ENCODE measurements at places on chromosomes 1 and 21. TPM values are rescaled to one million over a fixed set of nuclear protein-coding genes. Genes with fewer than 3 reads are reported as not detected.

The TSPEAR gene
- total RNA-seq, result not detected

The FTCD gene
- not detected for total RNA-seq

The LYPD8 gene
- total RNA-seq, result not detected

The PNRC2 gene
- 121 TPM for total RNA-seq

The SPATA21 gene
- total RNA-seq, result not detected

The GPR37L1 gene
- total RNA-seq, result under 0.01 TPM

The LAMTOR2 gene
- total RNA-seq, result 35.1 TPM

The PACC1 gene
- 5.2 TPM for total RNA-seq

The KRTAP12-2 gene
- not detected for total RNA-seq

The TIE1 gene
- 1.6 TPM for total RNA-seq

The LIPI gene
- total RNA-seq, result not detected

The FALEC gene
- total RNA-seq, result not detected

The OR2L5 gene
- not detected for total RNA-seq

The KRTAP19-1 gene
- not detected for total RNA-seq

The ATP6V1G3 gene
- not detected for total RNA-seq

The RGS13 gene
- total RNA-seq, result not detected

The GLMP gene
- total RNA-seq, result 79.1 TPM

The HP1BP3 gene
- 298 TPM for total RNA-seq

The ZNF648 gene
- 0.22 TPM for total RNA-seq

The RAP1GAP gene
- total RNA-seq, result 0.65 TPM

The PDPN gene
- total RNA-seq, result 120 TPM

The ZNF593OS gene
- total RNA-seq, result not detected

The CYYR1 gene
- under 0.01 TPM for total RNA-seq

The NPR1 gene
- 0.13 TPM for total RNA-seq

The FMO3 gene
- total RNA-seq, result 0.86 TPM

The TLR5 gene
- total RNA-seq, result 1.2 TPM

The OR2T35 gene
- total RNA-seq, result not detected

The OR10R2 gene
- total RNA-seq, result not detected

The UTS2 gene
- total RNA-seq, result not detected

The PHLDA3 gene
- total RNA-seq, result 67.7 TPM

The LGALS8 gene
- total RNA-seq, result 117 TPM
